ENCODE measurements at places on chromosomes 4 and X.

DNA sequence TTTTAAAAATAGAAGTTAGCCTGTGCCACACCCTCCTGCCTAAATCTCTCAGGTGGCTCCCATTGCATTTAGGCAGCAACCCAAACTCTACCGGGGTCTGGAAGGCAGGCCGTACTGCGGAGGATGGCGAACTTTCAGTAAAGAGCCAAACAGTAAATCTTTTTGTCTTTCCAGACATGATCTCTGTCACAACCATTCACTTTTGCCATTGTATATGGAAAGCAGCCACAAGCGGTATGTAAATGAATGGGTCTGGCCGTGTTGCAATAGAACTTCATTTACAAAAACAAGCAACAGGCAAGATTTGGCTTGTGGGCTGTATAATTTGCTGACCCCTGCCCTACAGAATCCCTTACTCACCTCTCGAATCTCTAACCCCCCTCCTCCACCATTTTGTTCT, 3.3 kb downstream of the RADX start:
- DNase-seq = no peak

GRCh38 chrX:46444011-46444410, 101.2 kb downstream of the ZNF674 start:
- DNase-seq = no peak

GRCh38 chr4:150976478-150977118, 38.5 kb downstream of the LRBA start:
- DNase-seq = no peak

DNA sequence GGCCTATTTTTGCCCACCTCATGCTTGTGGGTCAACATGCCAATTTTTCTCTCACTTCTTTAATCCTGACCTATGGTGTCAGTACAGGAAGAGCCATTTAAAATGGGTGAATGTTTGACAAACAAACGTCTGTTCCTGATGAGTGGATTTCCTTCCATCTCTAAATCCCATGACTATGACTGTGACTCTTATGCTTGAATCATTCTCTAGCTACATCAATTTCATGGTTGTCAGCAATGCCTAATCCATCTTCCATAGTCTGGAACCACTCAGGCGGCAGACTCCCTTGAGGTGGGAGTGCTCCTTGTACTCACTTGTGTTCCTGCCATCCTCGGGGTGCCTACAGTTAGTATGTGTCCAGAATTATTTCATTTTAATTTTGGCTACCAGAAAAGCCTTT, 194.9 kb upstream of the RPS6KA3 start:
- no peak for DNase-seq

- no peak for DNase-seq
Observed at GRCh38 chrX:9997524-9997923, 30.4 kb downstream of the CLDN34 start.

DNA sequence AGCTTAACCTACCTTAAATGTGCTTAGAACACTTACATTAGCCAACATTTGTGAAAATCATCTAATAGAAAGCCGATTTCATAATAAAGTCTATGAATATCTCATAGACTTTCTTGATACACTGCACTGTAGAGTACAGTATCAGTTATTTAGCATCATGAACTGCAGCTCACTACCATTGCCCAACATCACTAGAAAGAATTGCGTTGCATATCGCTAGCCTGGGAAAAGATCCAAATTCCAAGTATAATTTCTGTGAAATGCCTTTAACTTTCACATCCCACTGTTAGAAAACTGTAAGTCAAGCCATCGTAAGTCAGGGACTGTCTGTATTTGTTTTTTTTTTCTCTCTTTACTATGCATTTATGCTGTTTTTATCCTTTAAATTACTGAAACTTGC, 918.6 kb upstream of the PABPC4L start:
- DNase-seq = no peak

All from thoracic aorta (tissue), 2 donors.